Stimulated activated CD4-positive, alpha-beta T cell treated with anti-CD3 and anti-CD28 coated beads, Interleukin-1b, Interleukin-23, amount 100 ng/mL, for 1 hour (primary cell): ENCODE measurements at places on chromosomes 5 and 9.

GRCh38 chr9:7536310-7536939 is 263.2 kb downstream of the DMAC1 start:
- no peak for DNase-seq

GRCh38 chr9:118170032-118170955 is 466.1 kb downstream of the TLR4 start:
- no peak for DNase-seq

DNA sequence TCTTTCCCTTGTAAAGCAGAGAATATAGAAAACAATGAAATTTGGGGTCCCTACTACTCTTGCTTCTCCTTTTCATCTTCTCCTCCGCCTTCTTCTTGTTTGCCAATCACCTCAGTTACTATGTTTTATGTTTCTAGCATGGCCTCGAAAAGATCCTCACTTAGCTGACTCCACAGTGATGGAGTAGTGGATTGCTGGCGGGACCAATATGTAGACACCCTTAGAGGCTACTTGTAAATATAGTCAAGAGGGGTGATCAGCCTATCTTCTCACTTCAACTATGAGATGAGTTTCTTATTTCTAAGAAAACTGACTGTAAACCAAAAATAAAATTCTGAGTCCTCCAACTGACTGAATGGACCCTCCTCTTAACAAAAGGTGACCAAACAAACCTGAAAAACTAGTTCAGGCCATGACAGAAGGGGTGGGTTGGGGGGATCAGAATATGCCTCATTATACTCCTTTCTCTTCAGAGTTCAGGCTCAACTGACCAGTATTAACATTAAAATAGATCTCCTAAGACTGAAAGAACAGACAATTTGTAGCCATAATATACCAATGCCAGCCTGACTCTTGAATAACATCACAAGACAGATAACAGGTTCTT is 829.0 kb downstream of the TLE4 start:
- no peak for DNase-seq

- no peak for DNase-seq
Measured at GRCh38 chr5:177347699-177348098, 3.8 kb downstream of the LMAN2 start.

DNA sequence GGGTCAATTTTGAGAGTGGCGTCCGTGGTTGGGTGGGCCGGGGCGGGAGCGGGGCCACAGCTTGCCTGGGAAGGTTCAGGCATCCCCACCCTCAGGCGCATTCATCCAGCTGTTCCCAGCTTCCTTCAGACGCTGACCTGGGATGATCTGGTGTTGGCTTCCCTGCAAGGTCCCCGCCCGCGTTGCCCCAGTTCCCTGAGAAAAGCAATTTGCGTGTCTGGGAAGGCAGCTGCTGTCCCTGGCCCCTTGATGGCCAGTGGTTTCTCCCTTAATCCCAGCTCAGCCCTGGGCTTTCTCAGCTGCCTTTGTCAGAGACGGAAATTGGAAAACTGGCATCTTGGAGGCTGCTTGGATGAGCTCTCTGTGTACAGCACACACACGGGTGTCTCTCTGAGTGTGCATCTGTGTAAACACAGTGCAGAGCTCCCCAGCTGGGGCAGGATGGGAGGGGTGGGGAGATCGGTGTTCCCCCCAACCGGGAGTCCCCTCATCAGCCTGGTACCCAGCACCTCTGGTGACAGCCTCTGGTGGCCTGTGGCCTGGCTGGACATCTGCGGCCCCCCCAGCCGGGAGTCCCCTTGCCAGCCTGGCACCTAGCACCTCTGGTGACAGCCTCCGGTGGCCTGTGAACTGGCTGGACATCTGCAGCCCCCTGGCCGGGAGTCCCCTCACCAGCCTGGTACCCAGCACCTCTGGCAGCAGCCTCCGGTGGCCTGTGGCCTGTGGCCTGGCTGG is 94.0 kb downstream of the COL5A1 start:
- no peak for DNase-seq
